Left colon (tissue), 2 donors: ENCODE measurements at places on chromosomes 4 and X. TPM values are rescaled to one million over a fixed set of nuclear protein-coding genes. Genes with fewer than 3 reads are reported as not detected.

The MAGED4B gene
- 5.2 TPM for total RNA-seq

The GRPEL1 gene
- 36.0 TPM for total RNA-seq

The CENPI gene
- 2.0 TPM for total RNA-seq

DNA sequence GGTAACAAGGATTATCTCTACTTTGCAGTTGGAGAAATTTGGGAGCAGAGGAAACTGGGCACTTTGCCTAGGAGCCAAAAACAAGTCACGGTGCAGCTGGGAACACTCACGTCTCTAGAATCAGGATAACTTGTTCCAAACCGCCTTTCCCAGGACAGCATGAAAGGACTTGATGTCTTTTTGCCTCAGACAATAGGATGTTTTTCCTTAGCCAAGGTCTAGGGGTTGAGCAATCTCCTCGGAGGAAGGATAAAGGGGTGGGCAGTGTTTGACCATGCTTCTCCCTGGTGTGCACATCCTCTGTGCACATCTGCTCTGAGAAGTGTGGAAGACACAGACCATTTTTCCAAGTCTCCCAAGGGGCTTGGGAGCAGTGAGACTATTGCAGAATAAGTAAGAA is 1.7 kb upstream of the SPARCL1 start:
- DNase-seq, result peak; percentile 24

DNA sequence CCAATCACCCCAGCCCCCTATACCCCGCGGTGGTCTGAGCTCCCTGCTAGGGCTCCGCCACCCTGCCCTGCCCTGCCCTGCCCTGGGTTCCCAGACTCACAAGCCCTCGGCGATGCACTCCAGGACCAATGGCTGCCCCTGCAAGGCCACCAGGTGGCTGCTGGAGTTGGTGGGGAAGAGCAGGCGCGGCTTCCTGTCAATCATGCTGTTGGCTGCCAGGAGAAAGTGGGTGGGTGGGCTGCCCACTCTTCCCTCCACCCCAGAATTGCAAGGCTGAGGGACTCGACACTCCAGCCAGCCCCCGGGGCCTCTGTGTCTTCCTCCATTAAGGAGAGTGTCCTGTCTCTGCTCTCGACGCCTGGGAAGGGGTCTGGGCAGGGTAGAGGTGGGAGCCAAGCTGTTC is 15.7 kb downstream of the L1CAM start:
- no peak for DNase-seq

GRCh38 chr4:3823496-3824341 is 57.5 kb downstream of the ADRA2C start:
- no peak for DNase-seq
